Smooth muscle cell of the pulmonary artery (primary cell): ENCODE measurements at places on chromosomes 12 and 14. TPM values are rescaled to one million over a fixed set of nuclear protein-coding genes. Genes with fewer than 3 reads are reported as not detected.

Gene C12orf54
- total RNA-seq = not detected in 2 replicates

Gene NXPH4
- total RNA-seq = 28.2 and 49.1 TPM in 2 replicates

Gene PKP2
- total RNA-seq = 1.8 and 3.4 TPM in 2 replicates

Gene SLC24A4
- not detected in 2 replicates for total RNA-seq

Gene STON2
- total RNA-seq = 0.85 and 0.89 TPM in 2 replicates

Gene RBM25
- 21.8 and 26.7 TPM in 2 replicates for total RNA-seq

Gene TGFB3
- total RNA-seq = 12.0 and 21.3 TPM in 2 replicates

Gene CLSTN3
- total RNA-seq = 20.5 and 39.0 TPM in 2 replicates
